MM.1S (cell line): ENCODE measurements at places on chromosomes 13 and 19.
A peak's percentile ranks its signal among the peaks of the same experiment; 100 is the strongest.

DNA sequence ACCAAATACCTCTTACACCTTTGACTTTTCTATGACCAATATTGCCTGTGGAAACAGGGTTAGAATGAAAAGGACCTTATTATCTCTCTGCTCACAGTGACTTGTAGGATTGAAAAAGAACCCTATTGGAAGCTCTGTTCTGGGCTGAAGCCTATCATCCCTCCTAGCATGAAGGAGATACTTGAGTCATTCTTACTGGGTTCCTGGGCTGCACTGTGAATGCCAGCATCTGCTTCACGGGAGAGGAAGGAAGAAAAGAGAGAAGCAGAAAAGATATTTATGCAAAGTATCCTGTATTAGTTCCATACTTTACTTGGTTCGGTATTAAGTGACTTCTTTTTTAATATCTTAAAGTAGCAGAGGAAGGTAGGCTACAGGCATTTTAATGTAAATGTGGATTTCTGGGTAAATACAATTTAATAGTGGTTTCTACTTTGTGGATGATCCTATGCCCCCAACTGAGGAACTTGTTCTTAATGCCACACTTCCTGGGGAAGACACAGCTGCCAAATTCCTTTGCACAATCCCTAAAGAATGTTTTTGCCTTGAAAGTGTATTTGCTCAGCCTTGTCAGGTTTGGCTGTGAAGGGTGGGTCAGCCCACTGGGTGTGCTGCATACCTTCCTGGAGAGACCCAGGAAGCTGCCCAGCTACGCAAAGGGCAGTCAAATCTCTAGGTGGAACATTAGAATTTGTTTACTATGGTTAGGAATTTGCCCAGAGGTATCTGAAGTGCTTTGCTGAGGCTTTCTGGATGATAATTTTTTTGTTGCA, 13.7 kb upstream of the SCEL start:
- H3K27ac ChIP-seq, result no peak overlapping the region
- H3K4me1 ChIP-seq, result no peaks in the 10 kb centered on the region
- H3K4me3 ChIP-seq, result no peak overlapping the region
- H3K27me3 ChIP-seq, result no peaks in the 10 kb centered on the region
- no peaks in the 10 kb centered on the region for H3K36me3 ChIP-seq
- no peak for DNase-seq

GRCh38 chr13:109869312-109870237, 83.2 kb upstream of the IRS2 start:
- no peak for DNase-seq
- no peaks in the 10 kb centered on the region for H3K4me1 ChIP-seq
- no peaks in the 10 kb centered on the region for H3K36me3 ChIP-seq
- H3K27me3 ChIP-seq, result no peaks in the 10 kb centered on the region
- H3K27ac ChIP-seq, result no peak overlapping the region
- H3K4me3 ChIP-seq, result no peak overlapping the region

GRCh38 chr19:5470264-5470671, 15.1 kb downstream of the ZNRF4 start:
- H3K36me3 ChIP-seq, result no peaks in the 10 kb centered on the region
- peaks cover 88% of the 10 kb centered on the region for H3K27me3 ChIP-seq
- H3K4me1 ChIP-seq, result no peaks in the 10 kb centered on the region
- no peak overlapping the region for H3K4me3 ChIP-seq
- DNase-seq, result no peak

DNA sequence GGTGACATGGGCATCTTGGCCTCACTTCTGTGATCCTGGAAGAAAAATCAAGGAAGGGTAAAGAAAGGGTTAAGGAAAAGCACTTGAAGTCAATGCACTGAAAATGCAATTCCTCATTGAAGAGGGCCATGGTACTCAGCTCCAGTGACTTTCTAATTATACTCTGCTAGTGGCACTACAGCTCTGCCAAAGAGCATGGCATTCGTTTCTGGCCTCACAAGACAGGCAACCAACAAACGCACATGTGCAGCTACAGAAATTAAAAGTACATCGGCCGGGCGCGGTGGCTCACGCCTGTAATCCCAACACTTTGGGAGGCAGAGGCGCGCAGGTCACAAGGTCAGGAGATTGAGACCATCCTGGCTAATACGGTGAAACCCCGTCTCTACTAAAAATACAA, 21.8 kb downstream of the SACS start:
- H3K27ac ChIP-seq, result no peak overlapping the region
- no peaks in the 10 kb centered on the region for H3K27me3 ChIP-seq
- no peak for DNase-seq

- H3K4me1 ChIP-seq, result peaks cover 9% of the 10 kb centered on the region
- peak; percentile 42 for DNase-seq
- peak overlapping the region; percentile 61 for H3K4me3 ChIP-seq
- no peaks in the 10 kb centered on the region for H3K36me3 ChIP-seq
Measured at GRCh38 chr19:45496349-45496953, 396 bp downstream of the RTN2 start.

GRCh38 chr19:11420429-11421370, 1.6 kb upstream of the RGL3 start:
- DNase-seq, result no peak
- H3K4me3 ChIP-seq, result no peak overlapping the region
- peaks cover 77% of the 10 kb centered on the region for H3K27me3 ChIP-seq
- no peaks in the 10 kb centered on the region for H3K36me3 ChIP-seq
- H3K4me1 ChIP-seq, result no peaks in the 10 kb centered on the region; the same call in 1 of the 2 replicates

GRCh38 chr13:76886005-76886291, 257 bp downstream of the KCTD12 start:
- H3K27ac ChIP-seq, result peak overlapping the region; percentile 53; the same call in 1 of the 2 replicates
- peak overlapping the region; percentile 85 for H3K4me3 ChIP-seq
- H3K36me3 ChIP-seq, result no peaks in the 10 kb centered on the region
- peaks cover 18% of the 10 kb centered on the region for H3K4me1 ChIP-seq

DNA sequence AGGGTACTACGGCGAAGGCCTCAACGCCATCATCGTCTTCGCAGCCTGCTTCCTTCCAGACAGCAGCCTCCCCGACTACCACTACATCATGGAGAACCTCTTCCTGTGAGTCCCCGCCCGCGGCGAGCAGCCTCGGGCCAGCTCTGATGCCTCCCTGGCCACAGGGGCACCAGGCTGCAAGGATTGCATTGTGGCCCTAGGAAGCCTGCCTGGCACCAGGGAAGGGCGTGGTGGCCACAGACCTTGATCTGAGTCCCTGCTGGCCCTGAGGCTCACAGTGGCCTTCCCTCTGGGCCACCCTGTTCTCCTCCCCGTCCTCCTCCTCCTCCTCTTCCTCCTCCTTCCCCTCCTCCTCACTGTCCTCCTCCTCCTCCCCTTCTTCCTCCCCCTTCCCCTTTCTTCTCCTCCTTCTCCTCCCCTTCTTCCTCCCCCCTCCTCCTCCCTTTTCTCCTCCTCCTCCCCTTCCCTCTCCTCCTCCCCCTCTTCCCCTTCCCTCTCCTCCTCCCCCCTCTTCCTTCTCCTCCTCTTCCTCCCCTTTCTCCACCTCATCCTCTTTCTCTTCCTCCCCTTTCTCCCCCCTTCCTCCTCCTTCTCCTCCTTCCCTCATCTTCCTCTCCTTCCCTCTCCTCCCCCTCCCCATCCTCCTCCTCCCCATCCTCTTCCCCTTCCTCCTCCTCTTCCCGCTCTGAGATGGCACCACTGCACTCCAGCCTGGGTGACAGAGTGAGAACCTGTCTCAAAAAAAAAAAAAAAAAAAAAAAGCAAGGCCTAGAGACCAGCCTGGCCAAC, 24.4 kb upstream of the NMRK2 start:
- no peak for DNase-seq
- no peak overlapping the region for H3K27ac ChIP-seq
- H3K36me3 ChIP-seq, result no peaks in the 10 kb centered on the region
- peaks cover 6% of the 10 kb centered on the region; the same call in 1 of the 2 replicates for H3K4me1 ChIP-seq
- no peak overlapping the region for H3K4me3 ChIP-seq

DNA sequence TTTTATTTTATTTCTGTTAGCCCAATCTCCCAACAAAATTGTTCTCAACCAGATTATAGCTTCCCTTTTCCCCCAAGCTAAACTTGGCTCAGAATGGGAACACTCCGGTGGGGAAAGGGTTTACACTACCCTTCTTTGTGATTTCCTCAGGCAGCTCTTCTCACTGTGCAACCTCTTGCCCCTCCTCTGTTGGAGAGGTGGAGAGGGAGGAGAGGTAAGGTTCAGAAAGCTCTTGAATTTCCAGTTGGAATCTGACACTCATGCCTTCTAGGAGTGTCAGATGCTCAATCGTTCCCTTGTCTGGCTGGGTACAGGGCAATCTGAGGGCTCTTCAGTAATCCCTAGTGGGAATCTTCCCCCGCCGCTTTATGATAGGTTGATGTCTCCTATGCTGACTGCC, 486.1 kb upstream of the KLF12 start:
- no peak for DNase-seq
- H3K4me1 ChIP-seq, result no peaks in the 10 kb centered on the region
- H3K4me3 ChIP-seq, result no peak overlapping the region
- no peaks in the 10 kb centered on the region for H3K27me3 ChIP-seq
- H3K36me3 ChIP-seq, result no peaks in the 10 kb centered on the region

- no peak overlapping the region for H3K27ac ChIP-seq
- no peaks in the 10 kb centered on the region for H3K36me3 ChIP-seq
- H3K4me1 ChIP-seq, result no peaks in the 10 kb centered on the region
- DNase-seq, result no peak
- H3K4me3 ChIP-seq, result no peak overlapping the region
Measured at GRCh38 chr13:99471221-99472121, 29.8 kb upstream of the TM9SF2 start.

- no peak for DNase-seq
- H3K4me1 ChIP-seq, result peaks cover 33% of the 10 kb centered on the region
- peaks cover 12% of the 10 kb centered on the region; the same call in 1 of the 2 replicates for H3K36me3 ChIP-seq
- H3K27me3 ChIP-seq, result no peaks in the 10 kb centered on the region
- peak overlapping the region; percentile 100 for H3K27ac ChIP-seq
- peak overlapping the region; percentile 98 for H3K4me3 ChIP-seq
Measured at GRCh38 chr19:39407410-39407659, 688 bp downstream of the ZFP36 start.

DNA sequence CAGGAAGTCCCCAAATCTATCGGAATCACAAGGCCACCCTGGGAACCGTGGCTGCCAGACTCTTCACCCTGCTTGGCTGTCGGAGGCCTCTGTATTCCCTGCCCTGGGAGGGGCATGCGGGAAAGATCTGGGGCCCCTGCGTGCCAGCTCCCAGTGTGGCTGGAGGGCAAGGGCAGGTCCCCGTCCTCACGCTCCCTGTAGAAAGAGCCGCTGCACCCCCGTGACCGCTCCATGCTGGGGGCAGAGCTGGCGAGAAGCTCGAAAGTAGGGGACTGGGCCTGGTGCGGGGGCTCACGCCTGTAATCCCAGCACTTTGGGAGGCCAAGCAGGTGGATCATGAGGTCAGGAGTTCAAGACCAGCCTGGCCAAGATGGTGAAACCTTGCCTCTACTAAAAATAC, 208.4 kb upstream of the SOX1 start:
- H3K27me3 ChIP-seq, result no peaks in the 10 kb centered on the region
- H3K4me3 ChIP-seq, result no peak overlapping the region
- DNase-seq, result no peak
- no peaks in the 10 kb centered on the region for H3K4me1 ChIP-seq
- no peak overlapping the region for H3K27ac ChIP-seq

DNA sequence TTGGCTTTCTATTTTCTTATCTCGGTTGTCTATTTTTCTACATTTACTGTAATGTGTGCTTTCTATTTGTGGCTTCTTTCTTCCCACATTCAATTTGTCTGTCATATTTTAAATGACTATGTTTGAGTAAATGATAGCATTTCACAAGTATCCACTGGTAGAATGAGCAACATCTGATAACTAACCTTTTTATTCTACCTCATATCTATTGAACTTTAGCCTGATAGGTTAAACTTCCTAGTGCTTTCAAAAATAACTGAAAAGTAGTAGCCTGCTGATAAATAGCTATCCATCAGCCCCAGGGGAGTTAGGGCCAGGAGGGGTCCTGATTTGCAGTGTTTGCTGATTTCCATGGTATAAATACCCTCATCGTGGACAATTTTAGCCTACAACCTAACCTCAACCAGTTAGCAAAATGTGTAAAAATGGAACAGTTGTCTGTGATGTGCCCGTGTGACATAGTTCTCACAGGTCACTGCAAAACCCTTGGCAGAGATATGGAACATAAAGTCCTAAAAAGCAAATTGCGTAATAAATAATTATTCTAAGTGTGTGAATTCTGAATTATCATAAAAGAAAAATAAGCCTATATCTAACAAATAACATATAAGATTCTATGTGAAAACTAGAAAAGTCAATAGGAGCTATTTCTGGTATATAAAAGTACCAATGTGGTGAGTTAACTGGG, 32.1 kb downstream of the KCTD12 start:
- no peak for DNase-seq
- no peak overlapping the region for H3K4me3 ChIP-seq
- H3K27me3 ChIP-seq, result no peaks in the 10 kb centered on the region
- no peaks in the 10 kb centered on the region for H3K4me1 ChIP-seq
- no peaks in the 10 kb centered on the region for H3K36me3 ChIP-seq

DNA sequence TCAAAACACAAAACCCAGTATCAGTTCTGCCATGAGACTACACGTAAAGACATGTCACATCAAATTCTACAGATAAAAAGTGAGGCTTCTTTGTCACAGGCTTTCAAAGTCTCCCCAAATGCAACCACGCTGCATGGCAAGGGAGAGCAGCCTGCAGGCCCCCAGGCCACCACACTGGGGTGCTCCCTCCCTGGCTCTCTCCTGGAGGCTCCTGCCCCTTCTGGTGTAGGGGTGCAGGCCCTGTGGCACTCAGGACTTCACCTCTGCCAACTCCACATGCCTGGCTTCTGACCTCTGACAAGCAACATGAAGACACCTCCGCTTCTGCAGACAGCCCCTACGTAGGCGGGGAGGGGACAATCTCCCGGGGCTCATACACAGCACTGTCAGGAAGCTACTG, 14.3 kb downstream of the AKAP8 start:
- no peak overlapping the region for H3K27ac ChIP-seq
- no peak for DNase-seq
- peaks cover 18% of the 10 kb centered on the region for H3K4me1 ChIP-seq
- H3K4me3 ChIP-seq, result no peak overlapping the region
- H3K27me3 ChIP-seq, result no peaks in the 10 kb centered on the region
- no peaks in the 10 kb centered on the region; the same call in 1 of the 2 replicates for H3K36me3 ChIP-seq

GRCh38 chr13:60229708-60230272, 66.1 kb upstream of the DIAPH3 start:
- DNase-seq, result no peak
- H3K4me1 ChIP-seq, result no peaks in the 10 kb centered on the region
- no peak overlapping the region for H3K4me3 ChIP-seq
- H3K36me3 ChIP-seq, result no peaks in the 10 kb centered on the region

- no peaks in the 10 kb centered on the region for H3K36me3 ChIP-seq
- H3K4me1 ChIP-seq, result 0 out of 2 replicates have a peak, but pooled peaks cover 4% of the 10 kb centered on the region
- no peak overlapping the region for H3K27ac ChIP-seq
- DNase-seq, result no peak
Measured at GRCh38 chr13:100673376-100673712, 1.3 kb downstream of the TMTC4 start.

DNA sequence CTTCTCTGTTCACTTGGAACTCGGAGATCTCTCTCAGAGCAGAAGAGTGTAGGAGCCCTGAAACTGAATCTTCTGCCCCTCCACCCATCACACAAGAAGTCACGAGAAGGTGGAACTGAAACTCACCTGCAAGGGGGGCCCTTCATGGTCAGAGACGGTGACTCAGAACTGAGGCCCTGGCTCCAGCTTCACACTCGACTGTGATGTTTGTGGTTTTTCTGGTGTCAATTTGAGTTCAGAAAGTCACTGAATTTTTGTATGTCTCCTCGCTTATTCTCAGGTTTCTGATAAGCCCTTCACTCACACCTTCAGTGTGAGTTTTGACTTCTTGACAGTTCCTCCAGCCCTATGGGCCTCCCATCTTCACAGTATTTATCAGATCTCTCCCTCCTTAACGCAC, 23.1 kb downstream of the SIGLEC5 start:
- peaks cover 17% of the 10 kb centered on the region; the same call in 1 of the 2 replicates for H3K4me1 ChIP-seq
- H3K27me3 ChIP-seq, result no peaks in the 10 kb centered on the region
- no peaks in the 10 kb centered on the region for H3K36me3 ChIP-seq
